ENCODE measurements at places on chromosomes 1 and 21.

- DNase-seq = no peak
Observed at GRCh38 chr21:27219068-27219467, 252.2 kb upstream of the ADAMTS5 start.

GRCh38 chr1:7233646-7234470, 448.6 kb downstream of the CAMTA1 start:
- no peak for DNase-seq

GRCh38 chr1:45322486-45323040, 4.1 kb upstream of the HPDL start:
- no peak for DNase-seq

DNA sequence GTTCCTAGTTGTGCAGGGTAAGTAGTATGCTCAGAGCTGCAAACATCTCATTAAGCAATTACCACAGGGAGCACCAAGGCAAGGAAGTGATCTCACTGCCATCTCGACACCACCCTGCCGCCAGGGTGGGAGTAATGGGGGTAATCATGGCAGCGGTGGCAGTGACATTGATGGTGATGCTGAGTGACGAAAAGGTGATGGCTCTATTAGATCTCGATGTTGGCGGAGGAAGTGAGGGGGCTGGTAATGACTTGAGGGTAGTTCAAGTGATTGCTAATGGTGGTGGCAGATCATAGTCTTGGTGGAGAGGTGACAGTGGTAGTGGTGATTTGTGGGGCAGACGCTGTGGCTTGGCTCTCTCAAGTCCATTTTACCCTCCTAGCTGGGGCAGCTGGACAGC, 25.4 kb upstream of the TENT5B start:
- DNase-seq = no peak

GRCh38 chr1:180365039-180365438, 135.0 kb downstream of the LHX4 start:
- no peak for DNase-seq

GRCh38 chr1:42529724-42530181, 66.7 kb downstream of the CCDC30 start:
- no peak for DNase-seq

DNA sequence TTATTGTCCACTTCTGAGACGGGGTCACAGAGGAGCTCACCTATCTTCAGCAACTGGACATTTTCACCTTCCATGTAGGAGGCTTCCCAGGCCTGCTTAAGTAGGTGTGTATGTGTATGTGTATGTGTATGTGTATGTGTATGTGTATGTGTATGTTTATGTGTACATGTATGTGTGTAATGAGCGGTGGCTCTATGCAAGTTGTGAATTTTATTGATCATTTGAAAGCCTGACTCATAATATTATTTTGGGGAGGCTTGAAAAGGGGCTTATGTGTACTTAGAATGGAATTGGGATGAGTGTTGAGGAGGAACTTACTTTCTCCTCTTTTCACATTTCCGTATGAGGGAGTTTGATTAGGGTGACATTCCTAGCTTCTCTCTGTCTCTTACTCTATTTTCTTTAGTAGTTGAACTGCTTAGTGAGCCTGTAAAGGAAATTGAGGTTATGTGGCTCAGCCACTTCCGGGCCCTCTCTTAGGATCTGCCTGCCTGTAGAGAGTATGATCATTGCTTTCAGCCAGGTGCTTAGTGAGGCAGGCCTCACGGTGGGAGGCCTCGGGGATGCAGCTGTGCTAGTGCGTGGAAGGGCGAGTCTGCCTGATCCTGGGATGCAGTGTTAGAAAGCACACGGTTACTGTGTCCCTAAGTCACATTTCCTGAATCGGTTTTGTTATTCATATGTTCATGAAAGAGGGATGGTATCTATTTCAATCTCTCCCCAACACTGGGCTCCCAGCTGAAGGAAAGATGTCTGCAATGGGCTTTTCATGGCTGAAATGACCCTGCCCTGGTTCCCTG, 61.0 kb downstream of the IER5 start:
- DNase-seq = no peak

- DNase-seq = no peak
Observed at GRCh38 chr1:20416706-20417105, 69.3 kb downstream of the CAMK2N1 start.

DNA sequence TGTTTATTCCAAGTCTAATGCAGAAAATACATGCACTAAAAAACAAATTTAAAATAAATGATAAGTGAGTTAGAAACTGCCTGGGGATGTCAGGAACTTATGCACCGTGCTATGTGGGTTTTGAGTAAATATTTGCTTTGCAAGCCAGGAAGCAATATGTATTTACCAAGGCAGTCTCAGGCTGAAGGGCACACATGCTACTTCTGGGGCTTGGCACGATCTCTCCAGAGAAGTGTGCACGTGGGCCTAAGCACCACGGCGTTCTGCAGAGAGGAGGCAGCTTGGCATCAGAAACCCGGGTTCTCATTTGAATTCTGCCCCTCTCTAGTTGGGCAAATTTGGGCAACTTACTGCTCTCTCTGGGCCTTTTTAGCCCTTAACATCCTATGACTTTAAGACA, 72.6 kb upstream of the ROR1 start:
- DNase-seq = peak; percentile 47

GRCh38 chr1:34863501-34863900, 4.0 kb upstream of the SMIM12 start:
- no peak for DNase-seq

GRCh38 chr1:215501496-215501895, 65.6 kb upstream of the KCTD3 start:
- DNase-seq = no peak

DNA sequence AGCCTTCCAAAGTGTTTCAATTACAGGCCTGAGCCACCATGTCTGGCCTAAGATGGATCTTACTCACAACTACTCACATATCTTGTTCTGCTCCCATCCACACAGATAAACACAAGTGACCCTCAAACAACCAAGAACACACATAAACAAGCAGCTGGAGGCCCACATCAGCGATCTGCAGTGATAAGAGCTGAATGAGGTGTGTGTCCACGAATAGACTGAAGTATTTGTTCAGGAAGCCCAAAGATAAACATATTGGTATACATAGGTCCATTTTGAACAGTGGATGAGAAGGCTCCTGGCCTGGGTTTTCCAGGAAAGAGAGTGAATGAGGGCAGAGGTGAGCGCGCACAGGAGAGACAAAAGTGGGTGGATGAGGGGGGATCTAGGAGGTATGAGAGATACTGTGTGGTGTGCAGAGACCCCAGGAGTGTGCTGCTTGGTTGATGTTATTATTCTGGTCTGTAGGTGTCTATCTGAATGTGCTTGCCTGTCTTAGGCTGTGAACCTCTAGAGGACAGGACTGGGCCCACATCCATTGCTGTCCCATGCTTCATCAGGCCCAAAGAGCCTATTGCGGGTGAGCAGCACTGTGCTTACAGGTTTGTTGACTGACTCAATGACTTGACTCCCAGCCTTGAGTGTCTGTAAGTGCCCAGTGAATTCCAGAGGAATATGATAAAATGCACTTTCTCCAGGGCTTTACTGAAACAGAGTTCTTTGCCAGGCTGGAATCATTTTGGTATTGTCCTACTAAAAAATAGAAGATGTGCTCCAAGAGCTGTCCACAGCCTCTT, 79.9 kb upstream of the ATP1A1 start:
- DNase-seq = peak; percentile 50

DNA sequence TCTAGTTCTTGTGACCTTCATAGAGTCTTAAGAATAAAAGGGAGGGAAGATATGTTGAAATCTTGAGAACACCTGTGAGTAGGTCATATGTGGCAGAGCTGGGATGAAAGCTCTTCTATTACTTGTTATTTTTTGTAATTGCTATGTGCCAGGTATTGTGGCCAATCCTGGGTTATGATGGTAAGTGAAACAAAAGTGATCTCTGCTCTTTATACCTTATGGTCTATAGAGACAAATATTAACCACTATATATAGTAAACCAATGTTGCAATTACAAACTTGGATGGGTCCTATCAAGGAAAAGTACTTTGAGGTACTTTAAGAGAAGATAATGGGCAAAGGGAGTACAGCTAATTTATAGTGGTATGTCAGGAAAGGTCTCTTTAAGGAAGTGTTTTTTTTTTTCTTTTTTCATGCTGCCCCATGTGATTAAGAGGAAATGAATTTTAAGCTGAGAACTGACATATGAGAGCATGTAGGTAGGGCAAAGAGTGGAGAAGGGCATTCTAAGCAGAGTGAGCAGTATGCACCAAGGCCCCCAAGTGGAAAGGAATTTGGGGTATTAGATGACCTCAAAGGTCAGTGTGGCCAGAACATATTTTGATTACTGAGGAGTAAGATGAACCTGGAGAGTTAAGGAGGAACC, 43.3 kb downstream of the POU2F1 start:
- DNase-seq = no peak

GRCh38 chr1:57423135-57423655, 665 bp downstream of the DAB1 start:
- no peak for DNase-seq

DNA sequence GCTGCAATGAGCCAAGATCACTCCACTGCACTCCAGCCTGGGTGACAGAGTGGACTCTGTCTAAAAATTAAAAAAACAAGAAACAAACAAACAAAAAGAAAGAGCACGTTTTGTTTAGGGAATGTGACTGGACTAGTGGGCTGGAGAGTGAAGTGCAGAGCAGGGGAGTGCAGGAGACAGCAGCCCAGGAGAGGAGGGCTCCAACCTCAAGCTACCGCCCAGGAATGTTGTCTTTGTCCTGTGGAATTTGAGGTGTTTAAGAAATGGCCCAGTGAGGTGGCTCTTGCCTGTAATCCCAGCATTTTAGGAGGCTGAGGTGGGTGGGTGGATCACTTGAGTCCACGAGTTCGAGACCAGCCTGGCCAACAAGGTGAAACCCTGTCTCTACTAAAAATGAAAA, 42.4 kb upstream of the MTF2 start:
- DNase-seq = no peak

DNA sequence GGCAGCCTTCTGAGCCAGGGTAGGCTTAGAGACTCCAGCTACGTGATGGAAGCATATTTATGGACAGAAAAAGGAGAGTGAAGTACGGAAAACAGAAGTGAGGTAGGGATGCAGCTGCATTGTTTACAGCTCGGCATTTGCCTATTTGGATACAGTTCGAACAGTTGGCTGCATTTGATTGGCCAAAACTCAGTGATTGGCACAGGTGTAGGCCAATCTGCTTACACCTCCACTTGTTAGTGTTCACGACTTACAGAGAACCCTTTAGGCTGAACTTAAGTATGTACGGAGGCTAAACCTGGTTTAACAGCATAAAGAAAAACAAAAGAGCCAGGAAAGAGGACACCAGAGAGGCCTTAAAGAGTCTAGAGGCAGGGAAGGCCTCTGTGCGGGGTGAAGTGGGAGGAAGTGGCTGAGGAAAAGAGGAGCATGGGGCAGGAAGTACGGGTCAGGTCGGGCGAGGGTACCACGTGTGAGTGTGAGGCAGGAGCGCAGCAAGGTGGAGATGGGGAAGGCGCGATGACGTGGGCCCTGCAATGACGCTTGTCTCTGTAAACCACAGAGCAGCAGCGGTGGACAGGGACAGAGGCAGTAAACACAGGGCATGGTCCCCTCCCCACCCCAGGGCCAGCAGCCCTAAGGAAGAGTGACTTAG, 32.0 kb downstream of the RSPH1 start:
- peak; percentile 41 for DNase-seq

DNA sequence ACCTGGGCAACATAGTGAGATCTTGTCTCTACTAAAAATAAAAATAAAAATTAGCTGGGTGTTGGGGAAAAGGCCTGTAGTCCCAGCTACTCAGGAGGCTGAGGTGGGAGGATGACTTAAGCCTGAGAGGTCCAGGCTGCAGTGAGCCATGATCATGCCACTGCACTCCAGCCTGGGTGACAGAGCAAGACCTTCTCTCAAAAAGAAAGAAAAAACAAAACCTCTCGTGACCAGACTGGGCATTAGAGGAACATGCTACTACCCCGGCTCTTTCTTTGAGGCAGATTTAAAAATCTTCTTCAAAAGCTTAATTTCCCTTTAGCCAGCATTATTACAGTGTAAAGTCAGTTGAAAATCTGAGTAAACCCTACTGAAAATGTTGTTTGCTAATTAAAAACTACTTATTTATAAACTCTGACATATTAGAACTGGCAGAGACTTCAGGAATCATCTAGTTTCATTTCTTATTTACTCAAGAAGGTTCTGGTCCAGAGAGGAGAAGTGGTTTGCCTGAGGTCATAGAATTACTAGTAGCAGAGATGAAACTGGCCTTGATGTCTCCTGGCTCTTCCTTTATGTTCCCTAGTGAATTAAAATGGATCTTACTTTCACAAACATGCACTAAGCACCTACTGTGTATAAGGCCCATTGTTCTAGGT, 11.6 kb upstream of the ELAVL4 start:
- DNase-seq = no peak

DNA sequence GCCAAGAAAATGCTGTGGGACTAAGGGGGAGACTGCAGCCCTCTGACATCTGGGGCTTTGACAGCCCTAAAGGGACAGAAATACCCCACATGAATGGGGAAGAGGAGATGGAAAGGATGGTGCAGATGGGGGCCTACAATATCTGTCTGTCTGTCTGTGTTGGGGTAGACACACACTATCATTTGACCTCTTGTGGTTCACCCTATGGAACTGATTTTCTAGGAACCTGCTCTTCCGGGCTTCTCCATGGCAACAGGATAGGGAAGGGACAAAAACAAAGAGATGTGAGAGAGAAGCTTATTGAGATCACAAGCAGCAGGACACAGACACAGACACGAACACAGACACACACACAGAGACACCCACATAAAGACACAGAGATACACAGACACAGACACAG, 17.1 kb downstream of the KIF21B start:
- no peak for DNase-seq

All from NCI-H774 (cell line).